SK-MEL-5 (cell line): ENCODE measurements at places on chromosomes 4 and X. TPM values are rescaled to one million over a fixed set of nuclear protein-coding genes. Genes with fewer than 3 reads are reported as not detected.

PNMA5 gene
- not detected in 2 replicates for total RNA-seq

ITGB1BP2 gene
- total RNA-seq = 0.32 and 0.59 TPM in 2 replicates

NEIL3 gene
- total RNA-seq = 7.4 and 9.0 TPM in 2 replicates

VCX3B gene
- total RNA-seq = not detected in 2 replicates

MAOB gene
- total RNA-seq = not detected in 2 replicates

NAAA gene
- 0.16 and 0.80 TPM in 2 replicates for total RNA-seq

GPR119 gene
- total RNA-seq = not detected in 2 replicates

DGAT2L6 gene
- total RNA-seq = 0.13 TPM in 1 of 2 replicates, not detected in the other

BEX5 gene
- not detected in 2 replicates for total RNA-seq

APBB2 gene
- total RNA-seq = 10.9 and 15.5 TPM in 2 replicates

GRCh38 chrX:139179592-139179991 lies 350.9 kb upstream of the F9 start:
- no peak for DNase-seq

DNA sequence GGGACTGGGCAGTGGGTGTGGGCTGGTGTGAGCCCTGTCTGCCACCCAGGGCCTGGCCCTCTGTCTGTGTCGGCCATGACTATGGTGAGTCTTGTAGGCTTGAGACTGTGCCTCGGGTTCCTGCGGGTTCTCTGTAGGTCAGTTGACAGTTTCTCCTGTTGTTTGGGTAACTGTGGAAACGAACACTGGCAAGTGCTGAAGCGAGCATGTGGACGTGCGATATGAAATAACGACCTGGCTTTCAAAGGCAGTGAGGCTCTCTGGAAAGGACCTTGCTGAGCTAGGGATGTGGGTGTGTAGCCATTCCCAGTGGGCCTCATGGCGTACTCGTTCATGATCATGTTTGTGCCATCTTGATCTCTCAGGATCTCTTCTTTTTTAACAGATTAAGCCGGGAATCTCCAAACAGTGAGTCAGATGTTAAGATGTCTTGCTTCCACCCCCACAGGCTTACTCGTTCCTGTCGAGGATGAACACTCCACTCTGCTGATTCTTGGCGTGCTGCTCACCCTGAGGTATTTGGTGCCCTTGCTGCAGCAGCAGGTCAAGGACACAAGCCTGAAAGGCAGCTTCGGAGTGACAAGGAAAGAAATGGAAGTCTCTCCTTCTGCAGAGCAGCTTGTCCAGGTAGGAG lies 41.3 kb downstream of the HTT start:
- no peak for DNase-seq

GRCh38 chrX:71671043-71671780 lies 3.9 kb downstream of the LOC101059915 start:
- DNase-seq = no peak

DNA sequence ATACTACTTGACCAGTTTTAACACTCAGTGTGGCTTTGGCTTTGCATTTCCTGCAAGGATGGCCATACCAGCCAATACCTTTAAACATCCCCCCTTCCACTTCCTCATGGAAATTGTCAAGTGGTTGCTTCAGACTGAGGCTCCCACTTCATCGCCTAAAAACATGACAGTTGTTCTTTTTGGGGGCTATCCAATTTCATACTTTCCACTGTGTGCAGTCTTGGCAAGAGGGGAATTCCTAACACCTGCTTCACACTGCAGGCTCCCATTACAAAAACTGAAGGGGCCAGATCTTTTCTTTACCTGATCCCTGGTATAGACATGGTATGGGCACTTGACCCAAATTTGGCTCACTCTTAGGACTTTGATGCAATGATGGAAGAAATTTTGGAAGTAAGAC lies 28.5 kb upstream of the TSR2 start:
- no peak for DNase-seq

GRCh38 chr4:87589531-87589930 lies 18.8 kb upstream of the DSPP start:
- no peak for DNase-seq

- no peak for DNase-seq
Measured at GRCh38 chr4:7861440-7861881, 78.2 kb downstream of the AFAP1 start.

DNA sequence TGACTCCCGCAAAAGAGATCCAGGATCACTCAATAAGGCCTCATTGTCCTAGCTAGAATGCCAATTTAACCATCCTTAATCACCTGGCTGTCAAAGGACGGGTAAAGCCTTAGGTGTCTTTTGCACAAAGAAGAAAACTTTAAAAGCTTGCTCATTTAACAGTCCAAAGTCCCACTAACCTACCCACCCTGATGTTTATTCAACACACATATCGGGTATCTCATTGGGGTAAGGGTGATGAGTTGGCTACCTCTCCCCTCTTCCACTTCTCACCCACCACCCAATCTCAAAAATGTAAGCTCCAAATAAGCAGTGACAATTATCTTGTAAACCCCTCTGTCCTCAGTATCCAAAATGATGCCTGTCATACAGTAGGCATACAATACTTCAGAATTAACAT lies 988 bp upstream of the SRD5A3 start:
- no peak for DNase-seq

DNA sequence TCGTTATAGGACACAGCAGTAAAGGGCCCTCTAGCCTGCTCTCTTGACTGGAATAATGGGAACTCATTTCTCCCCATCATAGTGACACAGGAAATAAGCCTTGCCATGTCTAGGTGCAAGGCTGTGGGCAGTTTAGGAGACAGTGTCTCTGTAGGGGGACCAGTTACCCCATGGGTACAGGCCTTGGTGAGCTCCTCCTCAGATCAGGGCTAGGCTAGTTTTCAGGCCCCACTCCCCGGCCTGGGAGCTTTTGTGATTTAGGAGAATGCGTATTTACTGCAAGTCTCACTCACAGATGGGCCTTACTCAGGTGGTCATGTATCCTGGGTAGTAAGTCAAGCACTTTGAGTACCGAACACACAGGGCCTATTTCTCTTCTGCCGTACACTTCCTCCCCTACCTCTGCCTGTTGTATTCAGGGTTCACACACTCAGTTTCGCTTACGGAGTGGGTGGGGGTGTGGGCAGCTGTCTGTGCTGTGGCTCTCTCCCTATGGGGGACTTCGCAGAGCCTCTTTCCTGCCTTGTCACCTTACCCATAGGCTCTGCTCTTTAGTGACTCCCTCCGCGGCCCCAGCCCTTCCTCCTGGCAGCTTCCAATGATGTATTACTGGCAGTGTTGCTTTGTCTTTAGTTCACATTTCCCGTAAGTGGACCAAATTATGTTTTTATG lies 34.2 kb downstream of the FAM193A start:
- no peak for DNase-seq

GRCh38 chr4:76968937-76969336 lies 19.4 kb downstream of the SEPTIN11 start:
- DNase-seq = no peak

- DNase-seq = no peak
Measured at GRCh38 chr4:103493450-103494159, 226.2 kb downstream of the TACR3 start.

DNA sequence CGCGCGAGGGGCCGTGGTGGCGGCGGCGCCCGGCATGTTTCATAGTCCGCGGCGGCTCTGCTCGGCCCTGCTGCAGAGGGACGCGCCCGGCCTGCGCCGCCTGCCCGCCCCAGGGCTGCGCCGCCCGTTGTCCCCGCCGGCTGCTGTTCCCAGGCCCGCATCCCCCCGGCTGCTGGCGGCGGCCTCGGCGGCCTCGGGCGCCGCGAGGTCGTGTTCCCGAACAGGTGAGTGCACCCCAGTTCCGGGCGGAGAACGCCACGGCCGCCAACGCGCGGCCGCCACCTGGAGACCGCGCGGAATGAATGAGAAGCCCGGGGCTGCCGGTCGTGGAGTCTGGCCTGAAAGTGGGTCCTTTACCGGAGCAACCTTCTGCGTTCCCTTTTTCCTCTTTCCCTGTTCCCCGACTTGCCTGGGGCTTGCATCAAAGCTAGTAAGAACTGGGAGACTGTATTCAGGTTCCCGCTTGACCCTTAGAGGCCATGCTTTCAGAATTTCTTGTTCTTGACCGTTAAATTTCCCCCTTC lies 429 bp downstream of the NOCT start:
- DNase-seq = no peak

DNA sequence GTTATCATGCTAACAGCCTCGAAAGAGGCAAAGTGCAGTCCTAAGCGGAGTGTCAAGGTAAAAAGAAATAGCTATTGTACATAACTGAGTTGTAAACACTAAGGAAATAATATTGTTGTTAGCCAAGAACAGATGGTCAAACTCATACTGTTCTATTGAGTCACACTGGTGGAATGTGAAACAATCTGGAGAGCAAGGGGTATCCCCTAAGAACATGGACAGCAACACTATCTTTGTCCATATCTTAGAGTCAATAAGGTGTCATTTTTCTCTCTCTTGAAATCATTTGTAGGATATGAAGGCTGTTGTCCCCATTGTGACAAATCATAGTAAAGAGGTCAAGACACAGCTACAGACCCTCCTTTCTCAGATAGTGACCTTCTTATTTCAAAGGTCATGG lies 4.5 kb upstream of the PDGFC start:
- DNase-seq = no peak

- no peak for DNase-seq
Measured at GRCh38 chr4:128540122-128540521, 252.5 kb upstream of the PGRMC2 start.

DNA sequence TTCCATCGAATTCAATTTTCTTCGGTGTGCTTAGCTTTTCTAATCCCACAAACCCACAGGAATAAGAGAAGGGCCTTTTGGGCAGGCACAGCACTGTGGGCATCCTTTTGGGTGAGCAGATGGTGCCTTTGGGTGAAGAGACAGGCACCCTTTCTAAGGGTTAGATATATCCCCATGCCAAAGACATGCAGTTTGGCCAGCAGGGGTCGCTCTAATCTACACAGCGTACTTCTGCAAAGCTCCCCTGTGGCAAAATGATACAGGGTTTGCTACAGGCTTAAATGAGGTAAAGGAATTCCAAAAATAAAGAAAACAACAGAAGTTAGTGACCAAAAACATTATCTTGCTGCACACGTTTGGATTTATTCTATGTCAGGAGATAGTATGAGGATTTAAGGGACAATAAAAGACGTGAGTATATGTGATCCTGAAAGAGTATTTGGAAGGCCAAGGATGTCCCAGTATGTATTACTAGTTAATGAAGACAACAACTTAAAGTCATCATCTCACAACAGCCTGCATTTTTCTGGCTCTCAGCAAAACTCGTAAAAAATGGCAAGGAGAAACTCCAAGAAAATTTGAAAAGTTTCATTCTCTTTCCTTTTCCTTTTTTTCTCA lies 49.5 kb downstream of the PHEX start:
- peak; percentile 73 for DNase-seq

- no peak for DNase-seq
Measured at GRCh38 chr4:37872310-37872988, 18.4 kb upstream of the TBC1D1 start.

GRCh38 chr4:109332926-109333464 lies 30.5 kb upstream of the COL25A1 start:
- DNase-seq = peak; percentile 68

DNA sequence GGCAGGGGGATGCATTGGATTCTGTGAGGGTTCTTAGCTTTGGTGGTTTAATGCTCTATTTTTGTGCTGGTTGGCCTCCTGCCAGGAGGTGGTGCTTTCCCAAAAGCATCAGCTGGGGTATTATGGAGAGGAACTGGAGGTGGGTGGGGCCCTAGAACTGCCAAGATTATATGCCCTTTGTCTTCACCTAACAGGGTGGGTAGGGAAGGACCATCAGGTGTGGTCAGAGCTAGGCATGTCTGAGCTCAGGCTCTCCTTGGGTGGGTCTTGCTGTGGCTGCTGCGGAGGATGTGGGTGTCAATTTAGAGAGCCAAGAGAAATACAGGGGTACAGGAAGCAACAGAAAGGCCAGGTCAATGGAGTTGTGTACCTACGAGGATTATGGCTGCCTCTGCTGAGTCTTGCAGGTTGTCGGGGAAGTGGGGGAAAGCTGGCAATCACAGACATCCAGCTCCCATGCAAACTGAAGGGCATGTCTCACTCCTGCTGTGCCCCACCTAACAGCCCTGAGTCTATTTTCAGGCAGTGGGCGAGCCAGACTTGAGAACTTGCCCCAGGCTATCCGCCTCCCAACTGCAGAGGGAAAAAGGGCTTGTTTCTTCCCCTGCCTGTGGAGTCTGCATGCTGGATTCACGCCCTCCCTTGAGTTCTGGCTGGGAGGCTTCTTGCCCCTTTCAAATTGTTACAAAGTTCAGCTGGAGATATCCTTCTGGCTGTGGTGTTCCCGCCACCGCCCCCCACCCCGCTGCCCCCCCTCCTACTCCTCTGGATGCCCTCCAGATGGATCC lies 212.0 kb downstream of the COMMD8 start:
- DNase-seq = peak; percentile 4

DNA sequence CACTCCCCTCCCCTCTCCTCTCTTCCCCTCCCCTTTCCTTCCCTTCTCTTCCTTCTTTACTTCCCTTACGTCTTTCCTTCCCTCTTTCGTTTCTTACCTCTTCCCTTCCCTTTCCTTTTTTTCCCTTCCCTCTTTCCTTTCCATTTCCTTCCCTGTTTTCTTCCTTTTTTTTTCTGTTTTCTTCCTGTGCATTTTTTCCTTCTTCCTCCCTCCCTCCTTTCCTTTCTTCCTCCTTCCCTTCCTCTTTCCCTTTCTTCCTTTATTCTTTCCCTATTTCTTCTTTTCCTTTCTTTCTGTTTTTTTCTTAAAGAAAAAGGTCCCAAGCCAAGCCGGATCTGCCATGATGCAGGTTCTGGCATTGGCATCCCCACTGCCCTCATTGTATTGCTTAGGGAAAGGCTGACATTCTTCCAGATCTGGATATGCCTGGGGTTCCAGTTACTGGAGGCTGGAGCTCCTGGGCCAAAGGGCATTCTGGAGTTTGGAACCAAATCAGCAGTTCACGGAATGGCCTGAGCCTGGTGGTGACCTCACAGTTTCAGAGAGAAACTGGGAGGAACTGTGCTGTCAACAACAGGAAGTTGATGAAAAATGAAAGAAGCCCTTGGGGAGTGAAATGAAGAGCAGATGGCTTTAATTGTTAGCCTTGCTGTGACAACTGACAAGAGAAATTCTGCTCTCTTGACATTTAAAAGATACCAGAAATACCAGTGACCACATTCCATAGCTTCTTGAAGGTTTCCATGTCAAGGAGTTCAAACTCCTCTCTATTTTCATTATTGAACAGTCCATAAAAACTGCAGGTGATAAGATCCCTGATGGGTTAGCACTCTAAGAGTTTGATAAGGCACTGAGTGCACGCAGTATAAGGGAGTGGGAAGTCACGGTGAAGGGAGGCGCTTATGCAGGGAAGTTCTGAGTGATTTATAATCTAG lies 622.1 kb downstream of the SPRY1 start:
- DNase-seq = peak; percentile 10

DNA sequence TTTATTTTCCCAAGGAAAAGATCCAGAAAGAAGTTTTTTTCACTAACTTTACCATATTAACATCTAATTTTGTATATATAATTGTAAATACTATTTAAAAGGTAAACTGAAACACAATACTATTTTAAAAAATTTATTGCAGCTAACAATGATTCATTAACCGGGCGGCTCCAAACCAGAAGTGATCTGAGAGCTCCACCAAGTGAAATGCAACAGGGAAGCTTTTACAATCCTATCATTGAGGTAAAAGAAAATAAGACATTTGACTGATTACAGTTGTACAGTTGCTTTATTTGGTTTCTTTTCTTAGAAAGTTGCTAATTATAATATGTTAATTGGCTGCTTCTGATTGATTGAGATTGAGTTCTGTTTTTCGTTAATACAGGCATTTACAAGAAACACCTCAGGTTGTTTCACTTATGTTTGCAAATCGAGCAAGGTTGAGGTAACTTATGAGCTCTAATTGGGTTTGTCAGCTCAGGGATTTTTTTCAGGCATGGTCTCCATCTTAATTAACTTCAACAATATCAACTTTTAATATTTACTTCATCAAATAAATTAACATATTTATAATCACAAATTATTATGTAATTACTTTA lies 220.2 kb upstream of the UGT8 start:
- DNase-seq = peak; percentile 44

GRCh38 chr4:38003102-38003501 lies 42.9 kb downstream of the PTTG2 start:
- DNase-seq = no peak
